AG09309 (cell line): ENCODE measurements at places on chromosomes 4 and X.

DNA sequence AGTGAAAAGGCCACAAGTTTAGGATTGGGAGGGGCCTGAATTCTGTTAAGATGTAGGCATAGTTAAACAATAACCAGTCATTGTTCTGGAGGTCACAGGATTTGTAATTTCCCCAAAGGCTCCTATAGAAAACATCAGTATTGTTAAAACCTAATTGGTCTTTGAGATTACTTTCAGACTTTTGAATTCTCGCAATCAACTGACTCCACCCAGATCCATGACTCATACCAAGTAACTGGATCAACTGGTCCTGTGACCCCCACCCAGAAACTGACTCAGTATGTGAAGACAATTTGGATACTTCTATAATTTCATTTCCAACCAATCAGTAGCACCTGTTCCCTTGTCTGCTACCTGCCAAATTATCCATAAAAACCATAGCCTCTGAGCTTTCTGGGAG is 28.4 kb downstream of the MAGEB16 start:
- DNase-seq, result no peak

DNA sequence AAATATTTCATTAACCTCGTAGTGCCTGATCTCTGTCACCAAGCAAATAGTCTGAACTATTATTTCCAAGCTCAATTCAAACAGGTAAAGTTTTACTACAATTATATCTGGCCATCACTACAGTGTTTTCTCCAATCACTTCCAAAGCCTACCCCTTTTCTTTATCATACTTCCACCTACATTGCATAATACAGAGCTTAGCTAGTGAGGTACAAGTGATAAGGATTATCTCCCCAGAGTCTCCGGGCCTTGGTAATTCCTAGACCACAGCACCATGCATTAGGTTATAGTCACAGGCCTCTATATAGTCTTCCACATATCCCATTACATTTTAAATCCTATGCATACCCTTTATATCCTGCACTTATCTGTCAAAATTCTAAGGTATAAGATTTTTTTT is 154.2 kb downstream of the SNCA start:
- no peak for DNase-seq

DNA sequence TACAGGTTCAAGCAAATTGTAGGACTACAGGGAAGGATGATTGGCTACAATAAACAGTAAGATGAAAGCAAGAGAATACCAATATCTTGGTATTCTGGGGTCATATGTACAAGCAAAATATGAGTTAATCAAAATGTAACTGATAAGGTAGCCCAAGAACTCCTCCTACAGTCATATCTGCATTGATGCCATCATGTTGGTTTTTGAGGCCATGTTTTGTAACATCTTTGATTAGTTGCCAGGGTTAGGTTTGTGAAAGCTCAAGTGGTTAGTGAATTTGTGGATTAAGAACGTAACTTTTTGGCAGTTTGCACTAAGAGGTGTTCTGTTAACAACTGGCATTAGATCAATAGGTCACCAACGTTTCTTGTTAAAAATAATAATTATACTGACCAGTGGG is 59.6 kb downstream of the USP9X start:
- no peak for DNase-seq

GRCh38 chr4:6873792-6874461 is 35.7 kb upstream of the TBC1D14 start:
- no peak for DNase-seq

DNA sequence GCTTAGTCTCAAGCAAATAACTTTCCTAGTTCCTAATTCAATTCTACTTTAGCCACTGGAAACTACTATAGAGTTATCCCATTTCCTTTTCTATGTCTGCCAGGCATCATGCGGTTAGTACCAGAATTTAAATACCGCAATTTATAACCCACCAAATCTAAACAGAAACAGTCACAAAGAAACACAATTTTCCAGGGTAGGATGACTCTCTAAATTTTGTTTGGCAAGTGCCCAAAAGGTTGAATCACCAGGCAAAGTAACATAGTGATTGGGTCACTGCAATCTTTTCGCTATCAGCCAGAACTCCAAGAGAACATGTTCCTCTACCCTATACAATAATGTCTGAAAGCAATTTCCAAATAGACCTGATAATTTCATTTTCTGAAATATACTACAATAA is 240.2 kb upstream of the GRIA3 start:
- DNase-seq, result peak; percentile 33

GRCh38 chr4:6643141-6643847 is 2.8 kb downstream of the MRFAP1 start:
- DNase-seq, result no peak

DNA sequence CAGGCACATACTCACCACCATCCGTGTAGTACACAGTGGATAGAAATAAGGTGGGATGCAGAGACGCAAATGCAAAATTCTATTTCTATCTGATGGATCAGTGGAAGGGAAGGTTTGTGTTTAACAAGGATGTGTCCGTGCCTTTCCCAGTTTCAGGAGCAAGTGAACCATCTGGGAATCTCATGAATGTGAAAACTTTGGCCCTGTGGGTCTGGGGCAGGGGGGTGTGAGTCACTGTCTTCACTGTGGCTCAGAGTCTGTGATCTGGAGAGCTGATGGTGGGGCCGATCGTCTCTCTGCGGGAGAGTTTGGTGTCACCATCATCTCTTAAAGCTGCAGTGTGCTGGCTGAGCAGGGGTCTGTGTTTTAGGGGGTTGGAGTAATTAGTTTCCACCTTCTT is 179.3 kb upstream of the STS start:
- DNase-seq, result no peak

DNA sequence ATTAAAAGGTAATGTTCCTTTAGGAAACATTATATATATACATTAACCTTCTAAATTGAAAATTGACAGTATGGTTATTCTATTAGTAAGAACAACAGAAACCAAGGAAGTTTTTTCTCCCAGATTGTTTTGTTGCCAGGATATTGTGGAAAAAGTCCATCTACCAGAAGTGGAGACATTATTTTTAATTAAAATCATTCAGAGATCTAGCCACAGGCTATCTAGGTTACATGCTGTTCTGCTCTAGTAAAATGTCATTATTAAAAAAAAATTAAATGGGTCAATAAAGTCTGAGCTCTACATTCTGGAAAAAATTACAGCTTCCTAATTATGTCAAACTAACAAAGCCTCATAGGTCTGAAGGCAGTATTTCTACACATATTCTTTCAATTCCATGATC is 74.3 kb downstream of the NSG1 start:
- no peak for DNase-seq

- no peak for DNase-seq
These were observed 662.0 kb upstream of the CPEB2 start for GRCh38 chr4:14340321-14340720.

DNA sequence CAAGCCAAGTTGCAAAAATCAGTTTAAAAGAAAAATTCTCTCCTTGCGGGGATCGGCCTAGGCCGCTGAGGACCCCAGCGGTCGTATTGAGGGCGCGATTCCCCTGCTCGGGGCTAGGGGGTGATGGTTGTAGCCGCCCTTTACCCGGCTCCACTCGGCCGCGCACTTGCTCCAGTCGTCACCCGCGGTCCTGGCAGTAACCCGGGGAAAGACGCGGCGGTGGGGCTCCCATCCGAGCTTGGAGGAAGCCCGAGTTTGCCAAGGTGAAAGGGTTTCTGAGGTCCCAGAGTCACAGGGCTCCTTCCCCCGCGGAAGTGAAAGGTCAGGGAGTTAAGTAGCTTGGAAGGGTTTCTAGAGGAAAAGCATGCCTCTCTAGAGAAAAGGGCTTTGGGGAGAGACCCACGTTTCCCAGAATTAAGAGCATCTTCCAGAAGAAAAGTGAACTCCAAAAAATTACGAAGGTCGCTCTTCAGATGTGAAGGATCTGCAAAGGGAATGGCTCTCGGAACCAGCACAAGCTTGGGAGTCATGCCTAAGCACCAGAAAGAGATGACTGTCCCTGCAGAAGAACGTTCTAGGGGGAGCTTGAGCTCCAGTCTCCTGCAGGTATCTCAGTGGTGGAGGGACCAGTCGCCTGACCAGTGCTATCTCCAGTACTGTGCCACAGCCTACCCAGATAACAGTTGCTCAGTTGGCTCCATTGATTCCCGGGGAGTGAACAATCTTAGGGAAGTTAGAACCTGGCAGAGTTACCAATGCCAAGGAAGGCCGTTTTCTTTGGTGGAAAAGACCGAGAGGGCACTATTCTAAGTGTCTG is 875 bp downstream of the LAP3 start:
- no peak for DNase-seq

GRCh38 chr4:85132117-85132516 is 165.6 kb upstream of the WDFY3 start:
- DNase-seq, result no peak

DNA sequence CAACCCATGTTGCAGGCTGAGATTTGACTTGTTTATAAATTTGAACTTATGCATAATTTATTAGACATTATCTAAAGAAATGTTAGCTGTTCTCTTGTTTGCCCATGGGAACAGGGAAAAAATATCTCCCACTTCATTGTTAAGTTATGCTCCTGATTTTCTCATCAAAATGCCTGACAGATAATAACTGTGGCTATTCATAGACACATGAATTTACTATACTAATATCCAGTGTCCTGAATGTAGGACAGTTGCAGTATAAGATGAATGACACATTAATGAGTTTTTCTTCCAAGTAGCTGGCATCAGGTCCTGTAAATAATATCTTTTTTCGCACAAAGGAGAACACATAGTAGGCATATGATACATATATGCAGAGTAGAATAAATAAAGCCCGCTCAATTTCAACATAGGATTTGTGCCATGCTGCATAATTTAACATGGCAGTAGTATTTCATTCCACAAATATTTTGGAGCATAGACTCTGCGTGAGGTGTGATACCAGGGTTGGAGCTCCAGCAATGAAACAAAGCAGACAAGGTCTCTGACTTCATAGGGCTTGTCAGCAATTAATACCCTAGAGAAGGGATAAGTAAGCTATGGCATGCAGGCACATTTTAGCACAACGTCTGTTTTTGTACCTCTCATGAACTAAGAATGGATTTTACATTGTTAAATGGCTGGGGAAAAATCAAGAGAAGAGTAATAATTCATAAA is 40.4 kb upstream of the DDX53 start:
- DNase-seq, result no peak

DNA sequence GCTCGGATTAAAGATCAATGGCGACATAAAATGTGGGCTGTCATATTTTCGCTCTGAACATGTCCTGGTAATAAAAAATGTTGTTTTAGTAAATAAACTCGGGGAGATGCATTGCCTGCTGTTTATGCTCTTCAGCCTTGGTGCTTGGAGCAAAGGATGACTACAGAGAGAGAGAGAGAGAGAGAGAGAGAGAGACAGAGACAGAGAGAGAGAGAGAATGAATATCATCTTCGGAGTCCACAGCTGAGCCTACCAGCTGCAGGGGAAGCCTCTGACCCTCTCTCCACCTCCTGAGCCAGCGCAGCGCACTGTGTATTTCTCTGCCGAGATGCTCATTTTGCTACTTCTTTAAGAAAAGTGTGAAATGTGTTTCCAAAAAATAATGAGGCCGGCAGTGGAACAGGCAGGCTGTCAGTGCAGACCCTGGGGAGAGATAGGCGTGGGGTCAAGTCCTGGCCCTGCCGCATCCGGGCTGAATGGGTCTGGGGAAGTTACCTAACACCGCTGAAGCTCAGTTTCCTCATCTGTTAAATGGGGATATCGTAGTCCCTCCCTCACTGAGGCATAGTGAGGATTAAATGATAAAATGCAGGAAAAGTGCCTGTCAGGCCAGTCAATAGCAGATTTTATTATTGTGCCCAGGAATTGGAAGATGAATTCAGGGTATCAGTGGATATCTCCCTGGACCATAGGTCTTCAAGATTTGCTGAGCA is 58.5 kb upstream of the LGI2 start:
- no peak for DNase-seq

- peak; percentile 18 for DNase-seq
These were observed 11.4 kb upstream of the MCUB start for GRCh38 chr4:109548655-109549054.

DNA sequence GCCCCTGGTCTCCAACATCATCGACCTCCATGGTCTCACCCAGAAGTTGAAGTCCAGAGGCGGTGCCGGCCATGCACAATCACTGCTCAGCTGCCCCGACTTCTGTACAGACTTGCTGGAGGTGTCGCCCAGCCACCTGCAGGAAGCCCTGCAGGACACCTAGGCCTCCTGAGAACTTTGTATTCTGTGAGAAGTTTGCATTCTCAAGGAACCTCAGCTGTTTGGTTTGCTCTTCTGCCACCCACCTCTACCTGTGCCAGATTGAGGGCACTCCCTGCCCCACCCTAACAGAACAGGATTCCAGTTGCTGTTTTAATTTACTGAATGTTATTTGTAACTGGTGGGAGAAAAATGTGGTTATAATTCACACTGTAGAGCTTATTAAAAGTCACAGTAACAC is 46.8 kb downstream of the TRIM61 start:
- no peak for DNase-seq

DNA sequence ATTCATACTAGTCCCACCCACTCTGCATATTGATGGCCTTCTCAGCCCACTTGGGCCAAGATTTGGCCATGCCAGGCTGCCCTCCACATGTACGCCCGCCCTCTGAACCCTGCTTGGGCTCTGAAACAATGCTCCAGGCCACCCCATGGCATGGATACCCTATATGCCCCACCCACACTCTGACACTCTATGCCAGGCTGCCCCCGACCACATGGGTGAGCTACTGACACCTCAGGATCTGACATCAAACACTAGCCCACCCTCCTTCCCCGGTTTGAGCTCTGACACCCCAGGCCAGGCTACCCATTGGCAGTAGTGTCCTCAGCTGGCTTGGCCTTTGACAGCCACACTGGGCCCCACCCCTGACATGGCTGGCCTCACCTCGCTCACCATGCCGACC is 69.5 kb downstream of the HPRT1 start:
- no peak for DNase-seq

DNA sequence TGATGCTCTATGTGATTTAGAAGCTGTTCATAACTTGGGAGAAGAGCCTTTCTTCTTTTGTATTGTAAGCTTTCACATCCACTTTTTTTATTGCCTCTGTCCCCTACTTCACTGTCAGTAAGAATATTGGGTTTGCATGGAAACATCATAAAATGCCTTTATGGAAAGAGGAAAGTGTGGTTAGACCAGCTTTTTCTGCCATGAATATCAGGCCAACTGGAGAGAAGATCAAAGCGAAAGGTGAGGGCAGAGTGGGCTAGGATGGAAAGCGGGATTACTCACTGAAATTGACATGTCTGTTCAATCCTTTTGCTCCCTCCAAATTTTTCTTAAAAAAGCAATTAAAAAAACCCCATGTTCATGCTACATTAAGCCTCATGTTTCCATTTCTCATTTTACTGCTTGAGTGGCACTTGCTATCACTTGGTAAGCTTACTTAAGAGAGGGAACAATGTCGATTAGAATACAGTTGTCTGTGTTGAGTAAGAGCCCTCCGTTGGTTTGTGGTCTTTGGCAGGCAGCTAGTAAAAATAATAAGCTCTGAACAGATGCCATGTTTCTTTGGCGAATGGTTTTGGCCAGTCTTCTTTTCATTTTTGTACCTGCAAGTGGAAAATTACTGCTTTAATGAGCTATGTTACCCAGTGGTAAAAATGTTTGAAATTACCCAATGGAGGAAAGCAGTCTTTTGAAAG is 35.9 kb downstream of the SUPT20HL1 start:
- peak; percentile 55 for DNase-seq

- DNase-seq, result no peak
These were observed 198.4 kb downstream of the GLUD2 start for GRCh38 chrX:121245763-121246162.
